Omental fat pad (tissue), 4 donors: ENCODE measurements at places on chromosomes 2 and 18. TPM values are rescaled to one million over a fixed set of nuclear protein-coding genes. Genes with fewer than 3 reads are reported as not detected.

DNA sequence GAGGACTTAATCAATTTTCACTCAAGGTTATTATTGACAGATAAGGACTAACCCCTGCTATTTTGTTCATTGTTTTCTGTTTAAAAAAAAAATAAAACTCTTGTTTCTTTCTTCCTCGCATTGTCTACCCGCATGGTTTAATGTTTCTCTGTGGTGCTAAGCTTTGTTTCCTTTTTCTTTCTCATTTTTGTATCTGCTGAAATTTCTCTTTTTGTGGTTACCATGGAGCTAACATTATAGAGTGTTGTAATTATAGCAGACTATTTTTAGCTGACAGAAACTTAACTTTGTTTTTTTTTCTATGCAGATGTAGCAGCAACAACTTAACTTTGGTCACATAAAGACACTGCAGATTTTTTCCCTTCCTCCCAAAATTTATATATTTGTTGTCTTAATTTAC is 43.1 kb upstream of the CHN1 start:
- DNase-seq, result no peak

- no peak for DNase-seq
Measured at GRCh38 chr18:55323051-55323994, 264.7 kb downstream of the TCF4 start.

GRCh38 chr18:76515576-76515975 is 20.5 kb upstream of the ZNF516 start:
- DNase-seq, result no peak

- no peak for DNase-seq
Measured at GRCh38 chr2:76613330-76613729, 902.6 kb upstream of the GCFC2 start.

GRCh38 chr18:73093687-73094250 is 226.0 kb upstream of the NETO1 start:
- no peak for DNase-seq

DNA sequence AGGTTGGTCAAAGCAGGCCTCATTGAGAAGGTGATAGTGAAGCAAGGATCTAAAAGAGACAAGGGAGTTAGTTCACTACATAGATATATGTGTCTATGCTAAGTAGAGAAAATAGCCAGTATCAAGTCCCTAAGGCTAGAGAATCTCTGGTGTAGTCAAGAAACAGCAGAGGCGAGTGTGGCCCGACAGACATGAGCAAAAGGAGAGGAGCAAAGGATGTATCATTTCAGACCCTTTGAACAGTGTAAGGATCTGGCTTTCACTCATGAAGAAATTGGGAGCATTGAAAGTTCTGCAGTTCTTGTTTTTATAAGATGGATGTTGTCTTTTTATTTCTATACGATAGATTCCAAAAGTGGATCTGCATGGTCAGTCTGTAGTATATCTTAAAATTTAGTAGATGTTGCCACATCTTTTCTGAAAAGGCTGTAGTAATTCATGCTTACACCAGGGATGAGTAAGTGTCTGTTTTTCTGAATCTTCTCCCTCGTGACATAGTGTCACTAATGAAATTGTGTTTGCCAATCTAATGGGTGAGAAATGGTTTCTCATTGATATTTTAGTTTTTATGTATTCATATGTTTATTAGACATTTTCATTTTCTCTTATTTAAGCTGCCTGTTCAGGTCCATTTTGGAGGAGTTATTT is 18.8 kb downstream of the SP100 start:
- no peak for DNase-seq

GRCh38 chr18:24333084-24333483 is 64.5 kb downstream of the OSBPL1A start:
- DNase-seq, result no peak

DNA sequence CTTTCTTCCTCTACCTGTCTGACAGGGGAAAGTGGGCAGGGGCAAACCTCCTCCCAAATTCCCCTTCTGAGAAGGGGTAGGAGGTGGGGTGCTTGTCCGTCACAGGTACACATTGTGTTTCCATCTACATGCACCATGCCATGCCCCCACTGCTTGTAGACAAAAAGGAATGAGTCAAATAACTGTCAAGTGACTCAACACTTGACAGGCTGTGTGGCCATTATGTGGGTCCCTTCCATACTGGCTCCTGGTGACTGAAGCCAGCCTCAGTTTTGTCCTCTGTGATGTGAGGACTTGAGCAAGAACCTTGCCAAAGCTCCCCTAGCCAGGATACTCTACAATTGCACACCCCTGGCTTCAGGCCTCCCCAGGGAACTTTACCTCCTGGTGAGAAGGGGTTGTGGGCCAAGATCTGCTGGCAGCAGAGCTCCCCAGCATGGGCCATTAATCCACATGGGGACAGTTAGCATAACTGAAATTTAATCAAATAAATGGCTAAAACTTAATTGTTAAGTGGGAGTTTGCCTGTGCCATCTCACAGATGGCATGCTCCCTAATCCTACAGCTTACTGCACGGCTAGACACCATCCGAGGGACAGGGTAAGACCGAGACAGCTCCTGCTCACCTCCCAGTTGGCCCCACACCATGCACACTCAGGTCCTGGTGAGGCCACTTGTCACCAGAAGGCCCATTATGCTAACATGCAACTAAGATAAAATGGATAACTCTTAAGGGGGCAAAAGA is 140.2 kb downstream of the BCL11A start:
- DNase-seq, result no peak

GRCh38 chr2:196985511-196986183 is 59.1 kb upstream of the PGAP1 start:
- no peak for DNase-seq

GRCh38 chr2:20558391-20559150 is 92.3 kb downstream of the HS1BP3 start:
- DNase-seq, result no peak

- no peak for DNase-seq
Measured at GRCh38 chr2:237859533-237860272, at the start of gene RAMP1. RAMP1 (plus strand) TSS chr2:237859623; CDS start chr2:237859676, 53 bp downstream.

- DNase-seq, result no peak
Measured at GRCh38 chr2:1647417-1648240, 96.7 kb downstream of the PXDN start.

DNA sequence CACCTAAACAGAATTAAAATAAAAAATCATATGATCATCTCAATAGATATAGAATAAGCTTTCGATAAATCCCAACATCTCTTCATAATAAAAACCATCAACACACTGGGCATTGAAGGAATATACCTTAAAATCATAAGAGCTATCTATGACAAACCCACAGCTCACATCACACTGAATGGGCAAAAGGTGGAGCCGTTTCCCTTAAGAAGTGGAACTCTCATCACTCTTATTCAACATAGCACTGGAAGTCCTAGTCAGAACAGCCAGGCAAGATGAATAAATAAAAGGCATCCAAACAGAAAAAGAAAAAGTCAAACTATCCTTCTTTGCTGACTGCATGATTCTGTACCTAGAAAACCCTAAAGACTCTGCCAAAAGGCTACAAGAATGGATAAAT is 510.3 kb downstream of the ZNF804A start:
- DNase-seq, result no peak

DNA sequence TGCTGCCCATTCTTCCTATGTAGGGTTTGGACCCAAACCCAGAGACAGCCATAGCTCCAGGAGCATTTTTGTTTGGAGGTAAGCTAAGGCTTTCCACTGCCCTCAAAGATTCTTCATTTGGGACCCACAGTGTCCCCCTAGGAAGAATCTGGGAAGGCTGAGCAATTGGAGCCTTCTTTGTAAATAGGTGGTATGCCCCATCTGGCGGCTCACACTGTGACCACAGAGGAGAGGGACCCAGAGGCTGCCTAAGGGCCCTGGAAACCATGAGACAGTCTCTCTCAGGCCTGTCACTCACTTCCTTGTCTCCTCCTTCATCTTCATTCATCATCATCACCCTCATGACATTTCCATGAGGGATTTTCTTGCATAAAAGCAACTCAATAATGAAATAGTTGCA is 215.4 kb upstream of the OSR1 start:
- DNase-seq, result no peak

DNA sequence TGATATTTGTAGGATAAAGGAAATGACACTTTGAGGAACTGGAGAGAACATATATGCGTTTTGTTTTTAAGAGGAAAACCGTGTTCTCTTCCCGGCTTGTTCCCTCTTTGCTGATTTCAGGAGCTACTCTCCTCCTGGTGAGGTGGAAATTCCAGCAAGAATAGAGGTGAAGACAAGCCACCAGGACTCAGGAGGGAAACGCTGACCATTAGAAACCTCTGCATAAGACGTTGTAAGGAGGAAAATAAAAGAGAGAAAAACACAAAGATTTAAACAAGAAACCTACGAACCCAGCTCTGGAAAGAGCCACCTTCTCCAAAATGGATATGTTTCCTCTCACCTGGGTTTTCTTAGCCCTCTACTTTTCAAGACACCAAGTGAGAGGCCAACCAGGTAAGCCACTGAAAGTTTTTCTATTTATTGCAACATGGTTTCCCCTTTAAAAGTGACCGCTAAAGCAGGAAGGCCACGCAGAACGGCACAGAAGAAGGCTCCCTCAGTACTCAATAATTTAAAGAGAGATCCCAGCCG is 735 bp downstream of the NRP2 start:
- DNase-seq, result no peak

DNA sequence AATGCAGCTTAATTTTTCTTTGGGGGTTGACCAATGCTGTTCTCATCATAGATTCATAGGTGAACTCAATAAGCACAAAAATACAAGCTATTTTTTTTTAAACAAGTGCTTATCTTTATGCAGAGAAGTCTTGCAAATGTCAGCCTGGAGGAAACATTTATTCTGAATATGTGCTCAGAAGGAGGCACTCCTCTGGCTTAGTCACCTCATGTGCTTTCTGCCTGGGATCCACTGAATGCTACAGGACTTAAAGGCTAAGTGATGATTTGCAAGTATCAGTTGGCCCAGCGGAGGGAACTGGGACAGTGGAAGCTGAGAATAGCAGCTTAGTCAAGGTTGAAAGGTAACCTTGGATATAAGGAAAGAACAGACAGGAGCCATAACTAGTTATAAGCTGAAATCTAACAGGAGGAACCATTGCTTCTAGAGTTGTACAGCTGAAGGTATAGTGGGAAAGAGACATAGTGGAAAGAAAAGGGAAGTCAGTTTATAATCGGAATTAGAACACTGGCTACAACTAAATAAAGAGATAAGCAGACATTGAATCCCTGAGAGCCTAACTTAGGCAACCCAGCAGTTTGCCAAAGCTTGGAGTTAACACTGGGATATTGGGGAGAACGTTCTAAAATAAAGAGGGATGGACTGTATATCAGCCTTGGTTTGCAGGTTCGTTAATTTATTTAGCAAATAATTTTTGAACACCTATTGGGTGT is 488.7 kb downstream of the SUCLG1 start:
- DNase-seq, result no peak

DNA sequence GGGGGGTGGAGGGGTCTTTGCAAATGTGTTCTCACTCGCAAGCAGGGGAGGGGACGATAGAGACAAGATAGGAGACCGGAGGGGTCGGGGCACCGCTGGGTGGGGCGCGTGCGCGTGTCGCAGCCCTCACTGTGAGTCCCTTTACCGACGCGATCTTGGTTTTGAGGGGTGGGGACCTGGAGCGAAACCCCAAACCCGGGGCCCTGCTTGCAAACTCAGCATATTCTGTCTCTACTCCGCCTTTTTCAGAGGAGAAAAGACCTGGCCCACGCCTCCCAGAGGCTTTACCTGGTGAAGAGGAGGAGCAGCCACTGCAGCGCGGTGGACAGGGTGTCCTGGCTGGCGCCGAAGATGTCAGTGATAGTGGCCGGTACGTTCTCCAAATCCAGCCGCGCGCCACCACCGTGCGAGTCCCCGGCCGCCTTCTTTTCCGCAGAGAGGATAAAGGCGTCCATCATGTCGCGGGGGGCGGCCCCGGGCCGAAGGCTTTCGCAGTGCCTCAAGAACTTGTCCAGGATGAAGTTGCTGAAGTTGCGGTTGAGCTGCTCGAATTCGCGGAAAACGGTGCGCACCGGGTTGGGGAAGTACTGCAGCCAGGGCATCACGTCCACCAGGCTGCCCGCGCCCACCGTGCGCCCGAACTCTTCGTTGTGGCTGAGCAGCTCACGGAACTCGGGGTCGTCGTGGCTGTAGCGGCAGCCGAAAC is 1.7 kb downstream of the CYP1B1 start:
- DNase-seq, result no peak

- DNase-seq, result peak; percentile 25
Measured at GRCh38 chr2:125405816-125406215, 1250.1 kb upstream of the GYPC start.

DNA sequence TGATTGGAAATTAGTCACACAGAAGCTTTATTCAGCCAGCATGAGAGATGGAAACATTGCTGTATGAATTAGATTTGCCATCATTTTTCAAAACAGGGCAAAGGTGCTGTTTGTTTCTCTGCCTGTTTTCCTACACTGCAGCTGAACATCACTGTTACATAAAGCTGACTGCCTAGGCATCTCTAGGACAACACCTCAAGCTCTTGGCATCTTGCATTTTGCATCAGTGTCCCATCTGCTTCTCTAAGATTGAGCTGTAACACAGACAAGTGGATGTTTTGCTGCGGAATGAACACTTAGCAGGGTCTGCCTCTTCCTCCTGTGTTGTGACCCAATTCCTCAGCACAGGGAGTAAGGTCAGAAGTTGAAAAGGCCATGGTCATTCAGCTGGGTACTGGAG is 4.9 kb downstream of the CCT7 start:
- no peak for DNase-seq

DNA sequence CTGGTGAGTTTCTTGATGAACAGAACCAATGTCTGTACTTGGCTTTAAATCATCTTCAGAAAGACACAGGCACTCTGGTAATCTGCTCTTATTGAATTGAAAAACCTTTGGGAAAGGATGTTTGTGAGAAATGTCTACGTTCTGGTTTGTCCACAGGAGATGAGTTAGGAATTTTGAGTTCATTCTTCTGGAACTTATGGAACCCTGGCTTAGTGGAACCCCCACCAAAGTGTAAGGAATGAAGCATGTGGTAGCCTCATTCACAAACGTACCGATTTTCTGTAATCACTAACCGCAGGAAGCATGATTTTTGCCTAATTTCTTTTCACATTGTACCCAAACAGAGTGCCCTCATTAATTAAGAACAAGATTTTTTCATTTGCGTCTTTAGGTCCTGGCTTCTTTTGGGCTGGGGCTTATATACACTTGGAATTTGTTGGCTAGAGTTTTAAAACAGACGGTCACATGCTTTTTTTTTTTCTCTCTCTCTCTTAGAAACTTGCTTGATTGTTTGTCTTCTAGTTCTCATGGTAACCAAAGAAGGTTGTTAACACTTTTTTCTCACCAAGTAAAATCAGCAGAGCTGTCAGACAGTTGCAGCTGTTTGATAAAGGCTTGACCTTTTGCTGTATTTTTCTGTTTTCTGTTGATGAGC is 314.1 kb upstream of the THUMPD2 start:
- DNase-seq, result no peak

PLA2R1 gene
- total RNA-seq, result 13.4 TPM

TEX261 gene
- total RNA-seq, result 36.6 TPM

EVX2 gene
- not detected for total RNA-seq

RESP18 gene
- total RNA-seq, result not detected

SLC19A3 gene
- 188 TPM for total RNA-seq

EFHD1 gene
- 9.6 TPM for total RNA-seq

ACMSD gene
- not detected for total RNA-seq

NYAP2 gene
- total RNA-seq, result not detected

NEU2 gene
- not detected for total RNA-seq

SKA1 gene
- total RNA-seq, result not detected

STAMBP gene
- total RNA-seq, result 18.6 TPM
